ENCODE measurements at places on chromosomes 13 and 19.

- DNase-seq: no peak
These were observed 45.3 kb downstream of the LRCH1 start for GRCh38 chr13:46598140-46598819.

GRCh38 chr13:110880627-110881026 lies 34.2 kb downstream of the ANKRD10 start:
- no peak for DNase-seq

- DNase-seq: no peak
These were observed 75.9 kb upstream of the RNF113B start for GRCh38 chr13:98252931-98253470.

DNA sequence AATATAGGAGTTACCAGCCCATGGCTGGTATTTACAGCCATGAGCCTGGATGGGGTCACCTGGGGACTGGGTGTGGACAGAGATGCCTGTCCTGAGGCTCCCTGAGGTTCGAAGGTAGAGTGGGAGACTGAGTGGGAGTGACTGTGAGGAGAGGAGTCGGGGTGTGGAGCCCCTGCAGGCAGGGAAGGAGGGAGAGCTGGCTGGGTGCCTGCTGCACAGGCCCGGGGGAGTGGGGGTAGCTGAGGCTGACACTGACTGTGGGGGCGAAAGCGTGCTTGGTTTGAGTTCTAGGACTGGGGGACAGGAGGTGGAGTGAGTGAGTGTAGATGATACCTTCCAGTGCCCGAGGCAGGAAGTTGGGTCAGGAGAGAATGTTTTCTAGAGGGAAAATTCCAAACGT lies 7.1 kb downstream of the RAB11B start:
- no peak for DNase-seq

DNA sequence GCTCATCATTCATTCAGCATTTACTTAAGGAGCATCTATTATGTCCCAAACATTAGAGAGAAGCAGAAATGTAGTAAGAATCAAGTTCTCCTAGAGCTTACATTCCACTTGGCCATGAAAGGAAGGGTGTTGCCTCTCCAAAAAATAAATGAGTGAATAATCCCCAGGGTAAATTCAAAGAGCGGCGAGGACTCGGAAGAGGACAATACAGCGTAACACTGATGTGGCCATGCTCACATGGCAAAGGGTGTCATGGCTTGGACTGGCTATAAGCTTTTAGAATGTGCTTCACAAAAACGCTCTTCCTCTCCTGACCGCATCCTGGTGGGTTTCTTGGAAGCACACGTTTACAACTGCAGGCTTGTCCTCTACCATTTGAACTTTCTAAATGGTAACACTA lies 290.2 kb downstream of the IRS2 start:
- no peak for DNase-seq

DNA sequence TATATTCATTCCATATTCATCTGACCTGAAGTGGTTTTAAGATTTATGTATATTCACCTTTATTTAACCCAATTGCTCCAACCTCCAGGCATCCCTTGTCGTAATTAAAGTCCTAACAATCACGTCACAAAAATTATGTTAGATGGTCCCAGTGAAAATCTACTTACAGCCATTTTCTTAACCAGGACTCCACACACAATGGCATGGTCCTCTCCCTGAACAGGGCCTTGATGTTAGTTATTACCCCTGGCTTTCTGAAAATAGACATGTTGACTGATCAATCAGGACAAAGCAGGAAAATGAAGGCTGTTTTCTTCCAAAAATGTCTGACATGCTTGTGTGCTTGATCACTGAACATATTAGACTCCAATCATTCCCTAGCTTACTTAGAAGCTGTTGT lies 542.7 kb upstream of the SLITRK5 start:
- DNase-seq: no peak

DNA sequence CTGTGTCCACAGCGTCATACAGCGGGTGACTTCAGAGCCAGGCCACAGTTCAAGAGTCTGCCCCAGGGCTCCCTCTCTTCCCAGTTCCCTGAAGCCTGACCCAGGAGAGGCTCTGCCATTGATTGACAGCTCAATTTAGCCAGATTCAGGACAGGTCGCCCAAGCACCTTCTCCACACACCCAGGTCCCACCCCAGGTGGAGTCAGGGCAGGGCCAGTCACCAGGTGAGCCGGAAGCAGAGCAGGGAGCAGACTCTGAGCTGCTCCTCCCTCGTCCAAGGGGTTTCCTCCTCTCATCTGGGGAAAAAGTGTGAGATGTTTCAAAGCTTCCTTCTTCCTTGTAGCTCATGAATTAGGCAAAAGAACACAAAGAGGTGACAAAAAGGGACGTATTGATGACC lies 5.6 kb downstream of the CEACAM7 start:
- DNase-seq: no peak

GRCh38 chr13:23671377-23671776 lies 101.2 kb downstream of the TNFRSF19 start:
- DNase-seq: no peak

- DNase-seq: no peak
These were observed 18.8 kb downstream of the SMG9 start for GRCh38 chr19:43735957-43736356.

Measured in activated CD8-positive, alpha-beta memory T cell treated with anti-CD3 and anti-CD28 coated beads for 1 hour (primary cell).